ENCODE measurements at places on chromosomes 5 and 9.

DNA sequence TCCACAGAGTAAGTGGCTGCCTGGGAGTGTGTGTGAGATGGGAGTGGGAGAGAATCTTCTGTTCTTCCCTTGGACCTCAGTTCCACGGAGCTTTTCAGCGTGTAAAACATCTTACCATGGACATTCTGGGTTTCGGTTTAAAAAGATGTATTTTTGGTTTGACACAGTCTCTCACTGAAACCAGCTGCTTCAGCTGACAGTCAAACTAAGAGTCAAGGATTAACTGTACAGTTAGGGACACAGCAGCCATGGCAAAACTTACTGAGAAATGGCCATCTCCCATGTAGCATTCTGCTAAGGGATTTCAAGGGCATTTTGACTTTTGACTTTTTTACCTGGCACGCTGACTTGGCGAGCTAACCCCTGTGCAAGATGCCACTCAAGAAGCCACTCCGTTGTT, 93.8 kb upstream of the IL12B start:
- no peak for DNase-seq

DNA sequence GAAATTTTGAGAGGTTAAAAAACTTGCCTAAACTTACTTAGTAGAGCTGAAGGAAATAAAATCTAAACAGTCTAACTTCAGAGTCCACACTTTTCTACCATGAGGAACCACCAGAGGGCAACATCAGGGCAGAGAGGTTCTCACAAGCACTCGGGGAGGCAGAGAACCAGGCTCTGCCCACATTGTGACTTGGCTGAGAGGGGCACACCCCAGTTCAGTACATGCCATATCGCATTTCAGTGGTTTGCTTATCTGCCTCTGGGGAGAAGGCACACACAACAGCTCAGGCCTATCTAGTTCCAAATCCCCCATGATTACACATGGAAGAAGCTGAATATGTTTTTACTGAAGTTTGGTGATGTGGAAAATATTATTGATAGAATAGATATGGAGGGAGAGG, 49.2 kb downstream of the EQTN start:
- no peak for DNase-seq

GRCh38 chr9:124257844-124258606, at the start of gene NEK6:
Gene NEK6, plus strand, starts transcription at chr9:124257949. Its CDS starts 44,016 bp downstream, at chr9:124301965.
- DNase-seq: no peak

DNA sequence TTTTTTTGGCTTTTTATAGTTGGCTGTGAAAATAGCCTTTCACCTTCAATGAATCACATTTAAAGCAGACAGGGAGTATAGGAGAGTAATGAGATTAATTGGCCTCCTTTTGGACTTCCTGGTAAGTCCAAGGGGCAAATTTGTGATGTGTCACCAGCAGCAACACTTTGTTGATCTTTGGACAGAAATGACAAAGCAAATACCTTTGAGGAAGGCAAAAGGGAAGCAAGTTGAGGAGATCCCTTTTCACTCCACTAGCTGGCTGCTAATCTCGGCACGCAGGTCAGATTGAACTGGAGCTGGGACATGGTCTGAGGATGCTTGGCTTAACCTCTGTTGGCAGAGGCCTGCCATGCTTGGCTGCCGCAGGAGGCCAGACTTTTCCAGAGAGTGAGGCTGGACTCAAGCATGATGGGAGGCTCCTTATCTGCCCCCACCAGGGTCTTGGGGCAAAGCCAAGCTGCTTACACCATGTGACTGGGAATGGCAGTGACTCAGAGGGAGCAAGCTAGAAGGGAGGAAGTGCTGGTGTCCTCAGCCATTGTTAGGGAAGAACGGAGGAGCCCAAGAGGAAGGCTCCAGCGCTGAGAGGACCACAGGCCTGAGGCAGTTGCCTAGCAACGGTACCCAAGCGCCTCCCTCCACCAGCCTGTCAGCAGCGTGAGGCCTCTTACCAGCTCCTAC, 174.5 kb upstream of the MAP1B start:
- peak; percentile 65 for DNase-seq

GRCh38 chr5:23169660-23170416, 316.7 kb upstream of the CDH12 start:
- no peak for DNase-seq

DNA sequence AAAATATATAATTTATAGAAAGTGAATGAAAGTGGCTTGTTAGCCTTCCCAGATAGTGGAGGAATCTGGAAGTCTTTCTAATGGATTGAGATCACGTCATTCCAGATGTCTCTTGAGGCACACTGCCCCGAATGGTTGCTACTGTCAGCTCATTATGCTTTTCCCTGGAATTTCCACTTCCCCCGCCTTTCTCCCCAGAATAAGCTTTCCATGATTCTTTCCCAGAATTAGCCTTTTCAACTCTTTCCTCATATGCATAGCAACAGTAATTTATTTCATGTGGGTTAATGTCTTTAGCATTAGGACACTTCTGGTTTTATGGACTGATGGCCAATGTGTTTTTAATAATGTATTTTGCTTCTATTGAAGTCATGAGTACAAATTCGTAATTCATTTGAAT, 81.5 kb downstream of the PALM2AKAP2 start:
- DNase-seq: no peak

DNA sequence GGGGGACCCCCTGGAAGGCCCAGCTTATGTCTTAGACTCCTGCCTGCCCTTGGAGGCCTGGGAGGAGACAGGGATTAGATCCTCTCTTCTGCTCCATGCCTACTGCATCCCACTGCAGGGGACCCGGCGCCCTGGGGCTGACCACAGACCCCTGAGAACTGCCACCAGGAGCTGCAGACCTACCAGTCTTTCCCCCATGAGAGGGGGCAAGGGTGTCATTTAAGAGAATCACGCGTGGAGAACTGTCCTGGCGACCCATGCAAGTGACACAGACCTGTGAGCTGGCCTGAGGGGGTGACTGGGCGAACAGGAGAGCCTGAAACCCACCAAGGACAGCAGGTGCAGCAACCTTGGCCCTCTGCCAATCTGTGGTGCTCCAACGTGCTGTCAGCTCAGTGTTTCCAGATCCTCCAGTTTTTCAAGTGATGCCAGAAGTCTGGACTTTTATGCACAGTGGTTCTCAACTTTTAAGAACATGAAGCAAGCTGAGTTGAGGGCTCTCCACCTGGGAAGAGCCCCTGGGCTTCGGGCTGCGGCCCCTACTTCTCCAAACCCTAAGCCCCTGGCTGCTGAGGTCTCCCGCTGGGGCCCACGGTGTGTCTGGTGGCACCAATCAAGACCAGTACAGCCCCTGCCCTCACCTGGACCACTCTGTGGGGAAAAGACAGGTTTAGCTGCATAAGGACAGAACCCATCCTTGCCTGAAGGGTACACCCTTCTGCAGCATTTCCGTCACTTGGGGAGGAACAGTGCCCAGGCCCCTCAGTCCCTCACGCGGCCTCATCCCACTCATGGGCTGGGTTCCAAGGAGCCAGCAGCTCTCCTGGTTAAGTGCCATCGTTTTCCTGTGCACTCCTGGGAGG, 18.2 kb downstream of the GFPT2 start:
- no peak for DNase-seq

DNA sequence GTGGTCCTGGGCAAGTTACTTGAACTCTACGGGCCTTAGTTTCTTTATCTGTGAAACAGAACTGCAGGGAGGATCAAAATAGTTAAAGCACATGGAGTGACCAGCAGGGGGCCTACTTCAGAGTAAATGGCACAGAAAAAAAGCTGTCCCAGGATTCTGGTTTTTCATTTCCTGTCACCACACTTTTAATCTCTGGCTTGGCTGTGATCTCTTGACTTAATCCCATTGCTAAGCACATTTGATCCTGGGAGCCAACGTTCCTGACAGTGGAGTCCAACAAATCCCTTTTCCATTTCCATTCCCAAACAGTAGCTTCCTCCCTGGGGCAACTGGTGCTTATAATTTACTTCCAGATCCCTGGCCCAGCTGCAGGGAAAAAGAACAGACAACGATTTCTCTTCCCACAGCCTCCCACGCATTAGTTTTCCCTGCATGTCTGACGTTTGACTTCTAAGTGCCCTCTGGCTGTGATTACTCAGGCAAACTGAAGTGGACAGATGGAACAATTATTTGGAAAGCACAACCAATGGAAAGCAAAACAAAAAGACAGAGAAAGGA, 136.5 kb upstream of the STK32A start:
- DNase-seq: peak; percentile 93

DNA sequence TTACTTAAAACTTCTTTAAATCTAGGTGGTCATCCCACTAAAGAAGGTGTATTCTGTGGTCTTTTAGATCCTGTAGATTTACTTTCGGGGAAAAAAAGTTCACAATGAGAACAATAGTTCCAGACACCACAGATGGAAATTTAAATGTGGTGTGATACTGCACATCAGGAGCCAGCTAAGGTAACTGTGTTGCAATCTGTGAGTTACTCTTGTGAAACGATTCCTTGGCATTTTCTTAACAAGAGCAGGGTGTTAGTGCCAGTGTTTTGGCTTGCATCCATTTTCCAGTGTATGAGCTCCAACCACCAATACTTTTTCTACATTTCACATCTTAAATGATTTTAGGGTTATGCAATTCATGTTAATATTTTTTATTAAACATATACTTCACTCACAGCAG, 674.5 kb downstream of the CETN3 start:
- no peak for DNase-seq

GRCh38 chr5:148970876-148971275, 92.0 kb downstream of the SH3TC2 start:
- no peak for DNase-seq

DNA sequence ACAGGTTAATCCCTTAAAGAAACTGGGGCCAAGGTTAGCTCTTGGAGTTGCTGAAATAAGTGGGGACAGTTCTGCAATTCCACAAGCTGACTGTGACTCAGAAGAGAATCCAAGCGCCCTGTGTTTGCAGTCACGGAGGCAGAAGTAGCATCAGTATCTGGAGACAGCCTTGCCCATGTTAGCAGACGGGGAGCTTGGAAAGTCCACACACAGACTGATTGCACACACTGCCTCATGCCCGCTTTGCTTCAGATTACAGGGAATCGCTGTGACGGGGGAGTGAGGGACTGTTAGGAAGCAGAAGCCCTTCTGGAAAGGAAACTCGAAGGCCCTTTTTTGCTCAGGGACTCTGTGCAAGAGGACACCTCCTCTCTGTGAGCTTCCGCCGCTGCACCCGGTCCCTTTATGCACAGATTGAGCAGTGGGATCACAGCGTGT, 30.9 kb upstream of the PPP1R26 start:
- DNase-seq: no peak

- no peak for DNase-seq
These were observed 1095.2 kb upstream of the EDIL3 start for GRCh38 chr5:85479849-85480248.

GRCh38 chr9:103798620-103799019, 295.5 kb upstream of the SMC2 start:
- no peak for DNase-seq

- no peak for DNase-seq
These were observed 180.1 kb downstream of the SMARCA2 start for GRCh38 chr9:2195211-2195610.

DNA sequence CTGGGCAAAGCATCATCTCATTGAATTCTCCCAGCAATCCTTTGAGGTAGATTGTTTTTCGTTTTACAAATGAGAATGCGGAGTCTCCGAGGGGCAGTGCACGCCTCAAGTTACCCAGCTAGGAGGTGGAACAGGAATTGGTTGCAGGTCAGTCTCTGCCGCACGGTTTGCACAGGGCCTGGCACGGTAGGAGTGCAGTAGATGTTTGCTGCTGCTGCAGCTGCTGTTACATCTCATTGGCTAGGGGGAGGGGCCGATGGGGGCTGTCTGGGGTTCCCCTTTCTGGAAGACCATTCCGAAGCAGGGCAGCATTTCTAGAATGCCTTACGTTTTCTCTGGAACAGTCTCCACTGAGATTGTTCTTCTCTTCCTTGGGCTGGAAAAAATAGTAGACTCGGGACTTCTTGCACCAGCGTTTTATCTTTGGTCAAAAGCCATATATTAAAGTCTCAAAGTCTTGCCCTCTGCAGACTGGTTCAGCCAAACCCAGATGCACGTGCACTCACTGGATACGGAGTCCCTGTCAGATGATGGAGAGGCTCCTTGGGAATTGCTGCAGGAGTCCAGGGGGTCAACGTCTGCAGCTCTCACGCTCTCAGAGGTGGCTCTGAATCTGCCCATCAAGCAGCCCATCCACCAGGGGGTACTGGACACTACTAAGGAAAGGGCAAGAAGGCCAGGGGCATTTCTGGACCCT, 1.2 kb downstream of the USP20 start:
- no peak for DNase-seq

DNA sequence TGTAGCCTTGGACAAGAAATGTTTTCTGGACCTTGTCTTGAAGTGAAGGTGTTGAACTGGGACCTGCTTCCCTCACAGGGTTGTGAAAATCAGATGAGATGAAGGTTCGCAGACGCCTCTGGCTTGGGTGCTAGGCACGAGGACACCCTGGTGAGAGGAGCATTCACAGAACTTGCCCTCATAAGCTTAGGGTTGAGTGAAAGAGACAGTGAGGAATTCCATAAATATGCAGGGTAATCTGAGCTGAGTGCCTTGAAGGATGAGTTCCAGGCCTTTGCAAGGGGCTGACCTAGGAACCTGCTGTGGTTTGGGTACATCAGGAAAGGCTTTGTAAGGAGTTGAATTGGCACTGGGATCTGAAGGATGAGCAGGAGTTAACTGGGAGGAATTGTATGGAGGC, 75.7 kb upstream of the SAP30L start:
- DNase-seq: no peak

GRCh38 chr9:79663878-79664277, 92.1 kb downstream of the TLE4 start:
- no peak for DNase-seq

DNA sequence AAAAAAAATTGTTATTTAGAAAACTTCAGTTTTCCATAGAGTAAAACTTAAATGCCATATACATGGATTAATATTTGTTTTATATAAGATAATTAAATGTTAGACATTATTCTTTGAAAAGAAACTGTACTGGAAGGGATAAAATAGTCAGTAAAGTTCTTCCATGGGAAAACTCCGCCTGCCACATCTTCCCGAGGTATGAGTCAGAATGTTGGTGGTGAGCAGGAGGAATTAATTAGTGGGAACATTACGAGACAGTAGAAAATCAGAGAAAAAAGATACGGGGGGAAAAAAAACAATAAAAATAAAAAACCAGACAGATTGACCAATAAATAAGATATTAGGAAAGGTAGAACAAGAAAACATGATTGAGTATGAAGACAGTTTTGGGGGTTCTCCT, 930.3 kb upstream of the C9orf72 start:
- DNase-seq: no peak

- no peak for DNase-seq
These were observed 899.2 kb upstream of the WWC1 start for GRCh38 chr5:167392240-167392639.
